ENCODE measurements at places on chromosomes 12 and 14. TPM values are rescaled to one million over a fixed set of nuclear protein-coding genes. Genes with fewer than 3 reads are reported as not detected.
A peak's percentile ranks its signal among the peaks of the same experiment; 100 is the strongest.

- peak; percentile 72 for DNase-seq
Measured at GRCh38 chr14:55129086-55129427, at the start of gene LGALS3. Gene LGALS3, plus strand, starts transcription at chr14:55129252. Its CDS starts 8,122 bp downstream, at chr14:55137374.

DNA sequence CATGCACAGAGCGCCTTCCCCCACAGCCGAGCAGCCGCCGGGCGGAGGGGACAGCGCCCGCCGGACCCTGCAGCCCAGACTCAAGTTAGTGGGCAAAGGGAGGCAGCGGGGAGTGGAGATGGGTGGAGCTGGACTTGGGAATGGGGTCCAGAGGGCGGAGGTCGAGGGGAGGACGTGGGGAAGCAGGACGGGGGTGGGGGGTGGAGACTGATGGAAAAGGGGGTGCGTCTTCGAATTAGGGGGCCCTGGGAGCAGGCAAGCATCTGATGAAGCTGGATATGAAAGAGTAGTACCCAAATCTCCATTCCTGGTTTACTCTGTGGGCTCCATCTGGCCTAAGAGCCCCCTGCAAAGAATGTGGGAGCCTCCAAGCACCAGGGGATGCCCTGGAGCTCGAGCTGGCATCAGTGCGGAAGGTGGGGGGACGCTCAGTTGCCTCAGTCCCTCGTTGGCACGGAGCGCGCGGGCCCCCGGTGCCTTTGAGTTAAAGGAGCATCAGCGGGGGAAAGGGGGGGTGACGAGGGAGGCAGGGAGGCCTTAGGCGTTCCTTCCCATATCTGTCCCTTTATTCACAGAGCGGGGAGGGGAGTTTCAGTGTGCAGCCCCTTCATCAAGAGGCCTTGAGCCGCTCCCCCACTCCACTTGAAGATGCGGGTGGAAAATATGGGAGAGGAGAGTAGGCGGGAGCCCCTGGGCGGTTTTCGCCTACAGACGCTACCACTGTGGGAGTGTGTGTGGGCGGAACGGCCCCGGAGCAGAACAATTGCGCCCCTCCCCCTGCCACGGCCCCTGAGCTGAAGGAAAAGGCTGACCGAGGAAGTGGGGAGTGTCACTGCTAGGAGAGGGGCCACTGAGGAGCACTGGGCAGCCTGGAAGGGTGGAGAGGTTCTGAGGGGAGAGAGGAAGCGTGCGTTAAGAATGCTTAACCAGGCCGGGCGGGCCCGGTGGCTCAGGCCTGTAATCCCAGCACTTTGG lies 644 bp downstream of the NAB2 start:
- DNase-seq = peak; percentile 72

Gene CPNE6
- not detected for total RNA-seq

- no peak for DNase-seq
Measured at GRCh38 chr12:34393086-34393820, 371.0 kb downstream of the ALG10 start.

GRCh38 chr14:44279357-44279756 lies 227.7 kb downstream of the FSCB start:
- no peak for DNase-seq

Gene ADAMTS20
- total RNA-seq = not detected

DNA sequence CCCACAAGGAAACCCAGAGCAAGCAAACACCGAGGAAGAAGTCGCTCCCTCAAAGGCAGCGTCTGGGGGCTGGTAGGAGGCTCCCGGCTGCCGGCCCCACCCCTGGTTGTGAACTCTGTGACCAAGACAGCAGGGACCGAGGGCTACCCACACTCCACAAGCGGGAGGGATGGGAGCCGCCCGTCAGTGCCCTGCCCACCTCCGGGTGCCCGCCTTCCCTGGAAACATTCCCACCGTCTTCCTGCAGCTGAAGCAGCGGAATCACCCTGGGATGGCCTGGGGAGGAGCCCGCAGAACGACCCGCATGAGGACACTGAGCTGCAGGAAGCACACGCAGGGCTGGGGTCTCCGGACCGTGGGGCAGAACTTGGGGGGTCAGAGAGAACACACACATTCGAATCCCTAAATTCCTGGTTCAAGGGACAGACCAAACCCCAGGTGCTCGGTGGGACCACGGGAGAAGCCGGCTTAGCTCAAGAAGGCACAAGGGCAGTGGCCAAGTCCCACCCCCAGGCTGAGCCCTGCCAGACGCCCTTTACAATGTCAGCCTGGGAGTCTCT lies 33.5 kb upstream of the C14orf180 start:
- DNase-seq = peak; percentile 16

Gene KLRD1
- not detected for total RNA-seq

DNA sequence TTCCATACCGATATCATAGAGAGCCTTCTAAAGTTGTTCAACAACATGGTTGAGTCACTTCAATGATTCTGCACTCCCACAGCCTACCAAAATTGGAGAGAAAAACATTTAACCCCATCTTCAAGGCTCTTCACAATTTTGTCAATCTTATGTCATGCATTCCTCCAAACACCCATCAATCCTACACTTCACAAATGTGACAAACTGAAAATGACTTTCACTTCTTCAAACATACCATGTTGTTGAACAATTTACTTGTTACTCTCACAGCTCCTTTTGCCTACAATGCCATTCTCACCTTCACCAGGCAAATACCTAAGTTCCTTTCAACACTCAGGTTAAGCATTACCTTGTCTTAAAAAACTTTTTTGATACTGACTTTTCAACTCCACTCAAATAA lies 88.0 kb downstream of the OSBPL8 start:
- DNase-seq = no peak

- no peak for DNase-seq
Measured at GRCh38 chr12:1369460-1369859, 224.9 kb downstream of the FBXL14 start.

DNA sequence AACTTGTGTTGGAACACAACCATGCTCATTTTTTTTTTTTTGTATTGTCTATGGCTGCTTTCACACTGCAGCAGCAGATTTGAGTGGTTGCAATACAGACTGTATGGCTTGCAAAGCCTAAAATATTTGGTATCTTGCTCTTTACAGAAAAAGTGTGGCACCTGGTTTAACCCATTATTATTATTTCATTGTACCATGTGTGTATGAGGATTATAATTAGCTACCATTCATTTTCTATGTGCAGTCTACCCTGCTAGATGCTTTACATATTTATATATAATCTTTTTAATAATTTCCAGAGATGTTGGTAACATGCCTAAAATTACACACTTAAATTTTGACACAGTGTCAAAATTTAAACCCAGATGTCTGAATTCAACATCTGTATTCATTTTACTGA lies 37.7 kb downstream of the SPATS2 start:
- DNase-seq = no peak

DNA sequence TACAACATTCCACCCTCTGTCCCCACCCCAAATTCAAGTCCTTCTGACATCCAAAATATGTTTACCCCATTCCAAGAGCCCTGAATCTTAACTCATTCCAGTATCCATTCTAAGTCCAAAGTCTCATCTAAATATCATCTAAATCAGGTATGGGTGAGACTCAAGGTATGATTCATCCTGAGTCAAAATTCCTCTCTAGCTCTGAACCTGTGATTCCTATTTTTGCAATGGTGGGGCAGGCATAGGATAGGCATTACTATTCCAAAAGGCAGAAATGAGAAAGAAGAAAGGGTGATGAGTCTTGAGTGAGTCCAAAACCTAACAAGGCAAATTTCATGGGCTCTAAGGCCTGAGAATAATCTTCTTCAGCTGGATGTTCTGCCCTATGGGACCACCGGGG lies 140.3 kb upstream of the FAR2 start:
- DNase-seq = no peak

DNA sequence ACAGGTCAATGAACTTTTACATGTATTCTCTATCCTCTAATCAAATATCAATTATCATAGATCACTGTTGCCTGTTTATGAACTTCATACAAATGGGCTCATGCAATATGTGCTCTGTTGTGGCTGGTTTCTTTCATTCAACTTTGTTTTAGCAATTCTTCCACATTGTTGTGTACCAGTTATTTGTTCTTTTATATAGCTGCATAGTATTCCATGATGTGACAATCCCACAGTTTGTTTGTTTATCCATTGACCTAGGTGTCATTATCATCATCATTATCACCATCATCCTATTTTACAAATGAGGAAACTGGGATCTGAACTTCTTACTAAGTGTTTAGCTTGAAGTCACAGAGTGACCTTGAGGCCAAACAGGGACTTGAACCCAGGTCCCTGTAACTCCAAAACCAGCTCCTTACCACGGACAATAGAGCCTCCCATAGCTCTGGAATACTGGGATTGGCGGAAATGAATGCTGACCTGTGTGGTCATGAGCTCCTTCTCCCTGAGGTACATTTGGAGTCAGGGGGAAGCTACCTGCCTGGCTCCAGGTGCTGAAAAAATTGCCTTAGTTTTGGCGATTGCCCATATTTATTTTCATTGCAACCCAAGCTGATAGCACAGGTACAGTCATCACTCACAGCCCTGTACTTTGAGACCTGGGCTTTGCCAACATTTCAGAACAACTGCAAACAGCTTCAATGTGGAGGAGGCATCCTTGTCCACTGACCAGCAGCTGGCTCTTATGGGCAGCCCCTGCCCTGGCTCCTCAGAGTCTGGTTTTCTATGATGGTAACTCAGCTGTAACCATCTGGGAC lies 9.2 kb downstream of the ZFP36L1 start:
- DNase-seq = no peak
